Breast epithelium (tissue), 4 donors: ENCODE measurements at places on chromosomes 1 and 21.
A peak's percentile ranks its signal among the peaks of the same experiment; 100 is the strongest.

DNA sequence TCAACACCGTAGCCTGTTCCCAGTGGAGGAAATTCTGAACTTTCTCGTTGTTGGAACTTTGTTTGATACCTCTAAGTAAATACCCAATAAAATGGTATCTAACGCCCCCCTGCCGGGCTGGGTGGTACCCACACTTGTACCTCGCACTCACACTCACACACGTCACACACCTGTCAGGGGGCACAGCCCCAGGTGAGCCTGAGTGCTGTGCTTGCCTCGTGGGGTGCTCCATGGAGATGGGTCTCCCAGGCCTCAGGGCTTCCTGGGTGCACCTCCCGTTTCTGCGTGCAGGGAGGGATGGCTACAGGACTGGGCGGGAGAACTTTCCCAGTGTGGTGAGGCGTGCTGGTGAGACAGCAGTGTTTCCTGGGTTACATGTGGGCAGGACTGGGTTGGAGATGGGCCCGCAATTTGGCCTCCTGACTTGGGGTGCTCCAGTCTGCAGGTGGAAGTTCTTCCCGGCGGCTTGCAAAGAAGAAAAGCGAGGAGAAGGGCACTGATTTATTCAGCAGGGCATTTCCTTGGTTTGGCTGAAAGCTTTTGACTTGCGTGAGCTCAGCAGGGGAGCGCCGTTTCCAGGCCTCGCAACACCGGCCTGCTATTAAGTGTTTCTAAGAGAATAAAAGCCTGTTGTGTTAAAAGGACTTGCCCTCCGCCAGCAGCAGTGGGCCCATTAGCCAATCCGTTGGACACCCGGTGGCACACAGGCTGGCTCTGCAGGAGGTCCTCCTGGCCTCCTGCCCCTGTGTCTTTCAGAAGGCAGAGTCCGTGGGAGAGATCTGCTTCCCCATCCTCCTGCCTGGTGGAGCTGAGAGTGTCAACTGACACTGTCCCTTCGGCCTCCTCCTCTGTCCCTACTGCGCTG lies 79.7 kb downstream of the KIF26B start:
- DNase-seq, result no peak

GRCh38 chr1:228902781-228903433 lies 167.6 kb downstream of the RHOU start:
- DNase-seq, result peak; percentile 90

- no peak for DNase-seq
Measured at GRCh38 chr1:162676087-162676486, 43.8 kb downstream of the DDR2 start.

DNA sequence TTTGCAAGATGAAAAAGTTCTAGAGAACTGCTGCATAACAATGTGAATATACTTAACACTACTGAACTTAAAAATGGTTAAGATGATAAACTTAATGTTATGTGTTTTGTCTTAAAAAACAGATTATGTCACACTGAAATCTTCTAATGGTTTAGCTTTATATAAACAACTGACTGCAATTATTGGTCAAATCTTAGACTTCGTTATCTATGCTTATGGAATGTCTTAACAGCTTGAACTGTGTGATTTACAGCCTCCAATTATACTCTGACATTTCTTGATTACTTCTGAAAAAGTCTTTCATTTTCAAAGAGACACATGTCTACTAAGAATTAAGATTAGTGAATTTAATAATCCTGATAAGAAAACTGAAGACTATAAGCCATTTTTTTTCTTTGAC lies 71.1 kb downstream of the ZSWIM5 start:
- DNase-seq, result no peak

DNA sequence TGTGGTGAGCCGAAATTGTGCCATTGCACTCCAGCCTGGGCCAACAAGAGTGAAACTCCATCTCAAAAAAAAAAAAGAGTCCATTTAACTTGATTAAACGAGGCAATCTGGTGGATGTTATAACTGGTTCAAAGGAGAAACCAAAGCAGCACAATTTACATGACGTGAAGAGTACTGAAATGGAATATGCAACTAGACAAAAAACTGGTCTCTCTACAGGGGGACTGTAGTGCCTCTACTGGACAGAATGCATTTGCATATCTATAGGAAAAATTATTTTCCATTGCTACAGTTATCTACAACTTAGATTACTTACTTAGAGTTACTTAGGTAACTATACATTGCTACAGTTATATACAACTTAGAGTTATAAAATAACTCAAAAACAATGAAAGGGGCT lies 2.7 kb upstream of the CAPN2 start:
- DNase-seq, result no peak

- no peak for DNase-seq
Measured at GRCh38 chr1:231359113-231359512, 21.0 kb downstream of the SPRTN start.

- DNase-seq, result no peak
Measured at GRCh38 chr1:6360517-6361070, 33.0 kb downstream of the ACOT7 start.

DNA sequence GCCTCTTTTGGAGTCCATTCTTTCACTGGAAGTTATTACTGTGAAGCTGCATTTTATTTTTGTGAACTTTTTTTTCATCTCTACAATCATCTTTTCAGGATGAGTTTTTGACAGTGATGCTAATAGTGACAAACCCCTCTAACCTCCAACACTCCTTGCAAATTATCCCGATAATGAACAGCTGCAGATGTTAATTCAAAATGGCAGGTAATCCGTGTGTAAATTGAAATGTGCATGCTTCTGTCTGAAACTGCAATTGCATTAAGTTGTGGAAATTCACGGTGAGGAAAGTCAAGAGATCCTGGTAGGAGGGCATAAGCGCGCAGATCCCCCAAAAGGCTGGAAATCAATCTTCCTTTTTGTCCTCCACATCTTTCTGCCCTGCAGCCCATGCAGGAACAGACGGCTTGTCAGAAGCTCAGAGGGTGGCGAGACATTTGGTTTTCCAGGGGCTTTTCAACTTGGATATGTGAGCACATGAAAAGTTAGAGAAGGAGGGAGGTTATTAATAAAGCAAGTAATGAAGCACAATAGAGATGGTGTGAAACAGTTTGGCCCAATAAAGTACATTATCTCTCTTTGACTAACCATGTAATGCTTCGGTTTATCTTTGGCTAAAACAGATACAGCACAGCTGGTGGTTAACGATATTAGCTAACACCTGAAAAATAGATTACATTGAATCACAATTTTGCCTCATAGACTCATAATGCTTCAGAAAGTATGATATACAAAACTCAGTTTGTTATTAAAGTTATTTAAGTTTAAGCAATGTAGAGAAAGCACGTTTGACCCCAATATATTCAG lies 143.5 kb upstream of the COA6 start:
- no peak for DNase-seq

GRCh38 chr21:28805885-28806284 lies 186.8 kb downstream of the LTN1 start:
- no peak for DNase-seq

- DNase-seq, result no peak
Measured at GRCh38 chr1:69172003-69173000, 395.4 kb upstream of the LRRC7 start.

DNA sequence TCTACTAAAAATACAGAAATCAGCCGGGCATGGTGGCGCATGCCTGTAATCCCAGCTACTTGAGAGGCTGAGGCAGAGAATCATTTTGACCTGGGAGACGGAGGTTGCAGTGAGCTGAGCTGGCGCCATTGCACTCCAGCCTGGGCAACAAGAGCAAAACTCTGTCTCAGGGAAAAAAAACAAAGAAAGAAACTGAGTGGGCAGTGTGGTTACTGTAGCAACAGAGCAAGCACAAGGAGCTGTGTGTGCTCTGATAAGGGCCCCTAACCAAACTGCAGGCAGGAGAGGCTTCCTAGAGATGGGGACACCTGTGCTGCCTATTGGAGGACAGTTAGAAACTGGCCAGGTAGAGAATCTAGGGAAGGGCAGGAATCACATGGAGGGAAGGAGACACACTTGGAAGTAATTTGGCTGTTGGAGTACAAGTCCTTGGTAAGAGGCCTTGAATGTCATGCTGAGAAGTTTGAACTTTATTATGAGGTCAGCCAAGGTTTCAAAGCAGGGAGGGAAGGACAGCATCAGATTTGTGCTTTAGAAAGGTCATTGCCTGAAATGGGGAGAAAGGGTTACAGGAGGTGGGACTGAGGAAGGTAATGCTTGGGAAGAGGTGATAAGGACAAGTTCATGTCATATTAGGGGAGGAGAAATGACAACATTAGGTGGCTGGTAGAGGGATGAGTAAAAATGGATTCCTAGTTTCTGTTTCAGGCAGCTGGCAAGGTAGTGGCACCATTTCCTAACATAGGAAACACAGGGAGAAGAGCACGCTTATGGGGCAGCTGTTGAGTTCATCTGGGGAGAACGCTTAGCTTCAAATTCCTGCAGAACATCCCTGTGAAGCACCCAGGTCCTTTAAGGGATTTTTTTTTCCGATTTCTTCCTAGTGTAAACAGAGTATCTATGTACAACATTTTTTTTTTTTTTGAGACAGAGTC lies 69.2 kb upstream of the ARTN start:
- no peak for DNase-seq

GRCh38 chr1:39925721-39926342 lies 24.1 kb upstream of the MYCL start:
- DNase-seq, result no peak

DNA sequence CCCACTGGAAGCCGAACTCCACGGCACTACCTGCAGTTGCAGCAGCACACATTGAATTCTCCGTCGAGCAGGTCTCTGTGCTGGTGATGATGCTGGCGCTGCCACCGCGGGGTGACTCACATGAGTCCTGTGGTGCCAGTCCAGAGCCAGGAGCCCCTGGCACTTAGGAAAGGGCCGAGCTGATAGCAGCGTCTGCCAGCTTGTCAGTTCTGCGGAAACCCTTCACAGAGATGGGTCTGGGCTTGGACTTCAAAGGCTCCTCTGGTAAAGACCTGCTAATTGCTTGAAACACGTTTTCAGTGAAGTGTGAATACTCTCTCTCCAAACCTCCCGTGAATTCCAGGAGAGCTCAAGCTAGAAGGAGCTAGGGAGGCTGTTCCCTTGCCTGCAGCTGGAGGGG lies 92.2 kb downstream of the GRIK3 start:
- DNase-seq, result no peak

- DNase-seq, result no peak
Measured at GRCh38 chr21:30164796-30165195, 1.8 kb downstream of the CLDN17 start.

DNA sequence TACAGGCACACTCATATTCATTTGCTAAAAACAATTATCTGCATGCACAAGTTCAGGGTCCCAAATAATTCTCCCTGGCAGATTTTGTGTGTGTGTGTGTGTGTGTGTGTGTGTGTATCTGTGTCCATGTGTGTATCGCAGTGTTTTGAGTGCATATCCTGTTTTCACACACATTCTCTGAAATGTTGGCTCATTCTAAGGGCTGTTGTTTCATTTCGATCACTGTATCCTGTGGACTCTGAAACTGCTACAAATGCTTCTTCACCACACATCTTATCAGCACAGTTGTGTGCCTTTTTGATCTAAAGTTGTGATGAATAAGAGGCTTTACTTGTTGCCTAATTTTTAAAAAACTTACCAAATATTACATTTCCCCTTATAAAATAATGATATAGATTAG lies 34.6 kb downstream of the NR5A2 start:
- no peak for DNase-seq

GRCh38 chr1:58928514-58928913 lies 144.7 kb upstream of the JUN start:
- DNase-seq, result no peak

DNA sequence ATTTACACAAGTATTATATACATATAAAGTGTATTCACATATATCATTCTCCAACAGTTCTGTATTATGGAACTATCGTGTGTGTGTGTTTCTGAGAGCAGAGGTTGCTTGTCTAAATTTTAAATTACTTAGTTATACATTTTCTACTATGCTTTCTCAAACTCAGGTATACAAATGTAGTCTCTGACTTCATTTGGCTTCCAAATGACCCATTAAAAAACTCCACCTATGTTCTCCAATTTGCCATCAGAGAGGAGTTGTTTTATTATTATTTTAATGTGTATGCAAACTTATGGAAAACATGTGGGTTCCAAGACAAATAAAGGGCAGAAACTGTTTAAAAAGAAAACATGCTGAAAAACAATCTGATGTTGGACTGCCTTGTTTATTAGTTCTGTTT lies 131.8 kb downstream of the ACBD6 start:
- no peak for DNase-seq
